ENCODE measurements at places on chromosomes 16 and 17.

DNA sequence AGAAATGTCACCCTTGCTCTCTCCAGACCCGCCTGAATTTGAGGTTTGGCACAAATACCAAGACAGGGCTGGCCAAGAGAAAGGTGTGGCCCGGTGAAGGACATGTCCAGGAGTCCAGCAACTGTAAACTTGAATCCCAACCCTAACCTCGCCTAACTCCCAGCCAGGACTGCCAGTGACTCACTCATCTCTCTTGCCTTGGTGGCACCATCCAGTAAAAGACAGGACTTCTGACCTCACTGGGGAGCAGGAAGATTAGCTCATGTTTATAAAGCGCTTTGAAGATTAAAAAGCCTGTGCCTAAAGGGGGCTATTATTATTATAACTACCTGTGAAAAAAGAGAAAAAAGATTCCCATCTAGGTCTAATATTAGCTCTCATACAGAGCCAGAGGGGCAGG is 335.3 kb downstream of the SOX9 start:
- no peak for DNase-seq

GRCh38 chr16:7456211-7456610 is 123.6 kb downstream of the RBFOX1 start:
- no peak for DNase-seq

- no peak for DNase-seq
Observed at GRCh38 chr17:1197379-1197778, 17.6 kb upstream of the ABR start.

DNA sequence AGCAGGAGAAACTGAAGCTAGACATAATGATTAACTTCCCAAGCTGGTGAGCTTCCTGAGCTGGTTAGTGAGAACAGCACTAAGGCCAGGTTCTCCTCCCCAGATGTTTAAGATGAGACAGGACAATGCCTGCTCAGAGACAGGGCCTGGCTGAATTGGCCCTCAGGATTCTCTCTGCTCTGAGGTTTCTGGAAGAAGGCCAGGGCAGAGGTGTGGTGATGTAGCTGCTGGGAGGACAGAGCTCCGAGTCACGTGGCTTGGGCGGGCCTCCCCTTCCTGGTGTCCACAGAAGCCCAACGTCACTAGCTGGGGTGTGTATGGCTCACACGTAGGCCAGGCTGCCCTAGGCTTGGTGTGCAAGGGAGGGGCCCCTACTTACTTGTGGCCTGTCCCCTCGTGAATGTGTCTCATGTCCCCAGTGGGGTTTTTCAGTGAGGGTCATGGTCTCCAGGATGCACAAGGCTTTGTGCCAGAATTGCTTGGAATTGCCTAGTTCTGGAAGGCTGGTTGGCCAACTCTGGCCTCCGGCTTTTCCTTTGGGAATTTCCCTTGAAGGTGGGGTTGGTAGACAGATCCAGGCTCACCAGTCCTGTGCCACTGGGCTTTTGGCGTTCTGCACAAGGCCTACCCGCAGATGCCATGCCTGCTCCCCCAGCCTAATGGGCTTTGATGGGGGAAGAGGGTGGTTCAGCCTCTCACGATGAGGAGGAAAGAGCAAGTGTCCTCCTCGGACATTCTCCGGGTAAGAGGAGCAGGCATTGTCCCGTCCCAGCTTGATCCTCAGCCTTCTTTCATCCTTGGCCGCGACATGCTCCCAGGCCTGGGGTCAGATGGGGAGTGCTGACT is 3.4 kb downstream of the NOD2 start:
- DNase-seq: no peak

GRCh38 chr17:71828182-71828596 is 292.6 kb upstream of the SOX9 start:
- DNase-seq: no peak

DNA sequence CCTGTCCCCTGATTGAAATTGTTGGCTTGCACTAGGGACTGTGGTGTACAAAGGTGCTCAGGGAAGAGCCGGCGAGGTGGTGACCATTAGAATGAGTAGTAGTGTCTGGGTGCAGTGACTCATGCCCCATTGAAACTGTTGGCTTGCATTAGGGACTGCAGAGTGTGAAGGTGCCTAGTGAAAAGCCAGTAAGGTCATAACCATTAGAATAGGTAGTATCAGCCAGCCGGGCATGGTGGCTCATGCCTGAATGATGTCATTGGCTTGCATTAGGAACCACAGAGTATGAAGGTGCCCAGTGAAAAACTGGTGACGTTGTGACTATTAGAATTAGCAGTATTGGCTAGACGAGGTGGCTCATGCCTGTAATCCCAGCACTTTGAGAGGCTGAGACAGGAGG is 78.9 kb downstream of the ABCC6 start:
- DNase-seq: no peak

DNA sequence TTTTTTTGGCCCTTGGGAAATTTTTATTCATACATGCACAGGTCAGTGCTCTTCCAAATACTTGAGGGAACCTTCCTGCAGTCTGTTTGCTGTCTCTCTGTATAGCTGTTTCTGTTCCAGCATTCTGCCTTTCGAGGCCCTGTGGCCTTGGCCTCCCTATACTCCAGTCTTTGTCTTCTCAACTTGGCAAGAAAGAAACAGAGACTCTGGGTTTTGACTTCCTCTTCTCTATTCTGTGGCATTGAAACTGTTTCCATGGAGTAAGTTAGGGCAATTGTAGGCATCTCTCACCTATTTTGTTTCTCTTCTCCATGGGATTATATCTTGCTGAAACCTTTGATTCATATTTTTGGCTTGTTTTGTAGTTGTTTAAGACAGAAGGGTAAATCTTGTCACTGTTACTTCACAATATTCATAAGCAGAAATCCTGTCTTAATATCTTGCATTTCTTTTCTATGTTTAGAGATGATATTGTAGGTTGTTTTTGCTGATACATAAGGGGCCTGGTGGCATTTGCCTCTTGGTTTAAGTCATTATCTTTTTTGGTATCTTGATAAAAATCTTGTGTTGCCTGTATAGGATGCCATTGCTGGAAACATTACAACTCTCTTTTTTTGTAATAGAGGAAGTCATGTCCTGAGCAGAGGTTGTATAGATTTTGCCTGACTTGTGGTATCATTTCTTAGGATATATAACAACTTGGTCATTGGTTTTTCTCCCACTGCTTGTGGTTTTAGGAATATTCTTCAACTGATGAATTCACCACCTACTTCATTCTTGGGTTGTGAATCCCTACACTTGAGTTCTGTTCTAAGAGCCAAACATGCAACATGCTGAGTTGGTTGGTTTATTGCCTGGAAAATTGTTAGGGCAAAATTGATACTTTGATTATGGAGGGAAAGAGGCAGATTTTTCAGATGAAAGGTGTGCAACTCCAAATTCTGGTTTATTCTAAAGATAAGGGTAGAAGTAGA is 168.6 kb downstream of the FTO start:
- DNase-seq: no peak

DNA sequence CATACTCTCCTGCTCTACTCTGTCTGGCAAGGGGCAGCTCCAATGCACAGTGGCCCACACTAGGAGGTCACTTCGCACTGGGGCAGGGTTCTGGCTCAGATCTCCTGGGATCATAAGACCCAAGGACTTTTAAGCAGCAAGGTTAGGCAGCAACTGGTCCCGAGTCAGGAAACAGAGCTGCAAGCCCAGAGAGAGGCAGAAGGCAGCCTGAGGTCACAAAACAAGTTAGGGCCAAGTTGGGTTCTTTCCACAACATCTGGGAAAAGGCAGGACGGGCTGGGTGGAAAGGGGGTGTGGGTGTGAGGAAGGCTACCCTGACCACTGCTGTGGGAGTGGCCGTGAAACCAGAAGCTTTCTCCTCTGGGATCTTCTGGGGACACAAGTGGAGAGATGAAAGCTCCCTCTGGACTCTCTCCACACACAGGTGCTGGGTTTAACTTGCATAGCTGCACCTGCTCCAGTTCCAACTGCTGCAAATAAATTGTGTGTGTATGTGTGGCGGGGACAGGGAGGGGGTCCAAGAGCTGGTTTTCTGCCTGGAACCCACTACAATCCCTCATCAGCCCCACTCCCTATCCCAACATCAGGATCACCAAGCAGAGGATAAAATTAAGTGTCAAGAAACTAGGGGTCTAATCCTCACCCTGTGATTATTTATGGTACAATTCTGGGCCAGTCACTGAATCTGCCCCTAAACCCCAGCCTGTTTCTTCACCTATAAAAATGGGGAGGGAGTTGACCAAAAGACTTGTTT is 8.0 kb upstream of the TSPOAP1 start:
- no peak for DNase-seq

- DNase-seq: peak; percentile 65
Observed at GRCh38 chr17:6473128-6473767, 29.0 kb downstream of the PIMREG start.

DNA sequence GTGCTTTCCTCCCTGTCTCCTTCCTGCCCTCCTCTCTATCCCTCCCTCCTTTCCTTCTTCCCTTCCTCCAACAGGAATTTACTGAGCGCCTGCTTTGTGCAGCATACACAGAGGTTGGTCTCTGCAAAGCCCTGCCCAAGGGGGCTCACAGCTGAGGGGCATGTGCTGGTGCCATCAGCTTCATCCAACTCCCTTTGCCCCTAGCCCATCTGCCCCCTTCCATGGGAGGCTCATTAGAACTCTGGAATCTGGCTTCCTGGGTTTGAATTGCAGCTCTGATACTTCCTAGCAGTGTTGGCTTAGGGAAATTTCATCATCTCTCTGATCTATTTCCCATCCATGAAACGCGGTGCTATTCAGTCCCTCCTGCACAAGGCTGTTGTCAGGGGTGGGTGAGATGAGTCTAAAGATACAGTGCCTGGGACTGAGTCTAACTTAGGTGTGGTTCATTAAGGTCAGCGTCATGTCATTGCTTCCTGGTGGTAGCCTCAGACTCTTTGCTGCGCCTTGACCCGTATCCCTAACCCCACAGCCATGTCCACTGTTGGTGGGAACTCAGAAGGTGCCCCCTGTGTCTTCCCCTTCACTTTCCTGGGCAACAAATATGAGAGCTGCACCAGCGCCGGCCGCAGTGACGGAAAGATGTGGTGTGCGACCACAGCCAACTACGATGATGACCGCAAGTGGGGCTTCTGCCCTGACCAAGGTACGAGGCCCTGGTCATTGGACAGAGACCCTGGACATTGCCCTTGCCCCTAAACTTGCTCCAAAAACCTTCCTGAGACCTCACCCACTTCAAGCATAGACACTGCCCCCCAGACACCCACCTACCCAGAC is 10.3 kb downstream of the MMP2 start:
- DNase-seq: no peak

GRCh38 chr17:16417896-16418684 is 2.7 kb downstream of the TRPV2 start:
- no peak for DNase-seq

DNA sequence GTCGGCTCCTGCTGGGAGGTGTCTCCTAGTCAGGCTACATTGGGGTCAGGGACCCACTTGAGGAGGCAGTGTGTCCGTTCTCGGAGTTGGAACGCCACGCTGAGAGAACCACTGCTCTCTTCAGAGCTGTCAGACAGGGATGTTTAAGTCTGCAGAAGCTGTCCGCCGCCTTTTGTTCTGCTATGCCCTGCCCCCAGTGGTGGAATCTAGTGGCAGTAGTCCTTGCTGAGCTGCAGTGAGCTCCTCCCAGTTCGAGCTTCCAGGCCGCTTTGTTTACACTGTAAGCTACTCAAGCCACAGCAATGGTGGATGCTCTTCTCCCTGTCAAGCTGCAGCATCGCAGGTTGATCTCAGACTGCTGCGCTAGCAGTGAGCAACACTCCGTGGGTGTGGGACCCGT is 36.0 kb downstream of the ITFG1 start:
- no peak for DNase-seq

DNA sequence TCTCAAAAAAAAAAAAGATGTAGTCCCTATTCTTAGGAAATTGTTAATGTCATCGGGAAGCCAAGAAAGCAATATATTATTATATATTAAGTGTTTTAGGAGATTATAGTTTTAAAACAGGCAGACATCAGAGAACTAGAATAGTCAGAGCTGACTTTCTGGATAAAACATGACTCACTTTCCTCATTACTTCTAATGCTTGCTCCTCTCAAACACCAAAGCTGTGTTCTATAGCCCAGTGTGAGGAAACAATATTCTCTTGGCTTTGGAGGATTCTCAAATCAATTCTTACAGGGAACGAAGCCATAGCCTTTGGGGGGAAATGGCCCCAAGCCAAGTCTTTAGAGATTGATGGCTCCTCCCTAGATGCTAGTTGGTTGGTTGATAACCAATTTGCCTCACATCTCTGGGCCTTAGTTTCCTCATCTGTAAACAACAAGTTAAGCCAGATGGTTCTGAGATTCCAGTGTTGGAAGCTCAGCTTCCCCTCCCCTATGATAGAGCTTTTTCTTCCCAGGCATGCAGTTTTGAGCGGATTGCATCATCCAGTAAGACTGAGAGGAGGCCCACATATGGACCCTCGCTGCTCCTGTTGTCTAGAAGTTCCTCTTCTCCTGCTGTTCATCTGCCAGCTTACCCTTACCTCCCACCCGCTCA is 12.4 kb downstream of the NMT1 start:
- DNase-seq: no peak

DNA sequence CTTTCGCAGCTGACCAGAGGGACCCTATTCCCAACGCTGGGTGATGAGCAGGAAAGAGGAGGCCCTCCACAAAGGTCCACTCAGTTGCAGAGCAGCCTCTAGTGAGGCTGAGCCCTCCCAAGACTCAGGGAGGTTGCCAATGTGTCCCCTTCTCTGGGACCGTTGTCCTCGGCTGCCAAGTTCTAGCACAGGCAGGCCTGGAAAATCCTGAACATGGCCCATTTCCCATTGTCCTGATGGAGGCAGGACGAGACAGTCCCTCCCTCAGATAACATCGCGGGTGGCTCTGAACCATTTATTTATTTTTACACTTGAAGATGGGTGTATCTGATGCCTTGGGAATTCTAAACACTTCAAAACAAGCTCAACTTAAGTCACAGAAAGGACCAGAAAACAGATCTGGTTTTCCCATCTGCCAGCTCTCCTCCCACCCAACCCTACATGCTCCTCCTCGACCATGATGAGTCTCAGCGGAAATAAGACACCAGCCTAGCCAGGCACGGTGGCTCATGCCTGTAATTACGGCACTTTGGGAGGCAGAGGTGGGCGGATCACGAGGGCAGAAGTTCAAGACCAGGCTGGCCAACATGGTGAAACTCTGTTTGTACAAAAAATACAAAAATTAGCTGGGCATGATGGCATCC is 12.8 kb downstream of the CDIP1 start:
- no peak for DNase-seq

DNA sequence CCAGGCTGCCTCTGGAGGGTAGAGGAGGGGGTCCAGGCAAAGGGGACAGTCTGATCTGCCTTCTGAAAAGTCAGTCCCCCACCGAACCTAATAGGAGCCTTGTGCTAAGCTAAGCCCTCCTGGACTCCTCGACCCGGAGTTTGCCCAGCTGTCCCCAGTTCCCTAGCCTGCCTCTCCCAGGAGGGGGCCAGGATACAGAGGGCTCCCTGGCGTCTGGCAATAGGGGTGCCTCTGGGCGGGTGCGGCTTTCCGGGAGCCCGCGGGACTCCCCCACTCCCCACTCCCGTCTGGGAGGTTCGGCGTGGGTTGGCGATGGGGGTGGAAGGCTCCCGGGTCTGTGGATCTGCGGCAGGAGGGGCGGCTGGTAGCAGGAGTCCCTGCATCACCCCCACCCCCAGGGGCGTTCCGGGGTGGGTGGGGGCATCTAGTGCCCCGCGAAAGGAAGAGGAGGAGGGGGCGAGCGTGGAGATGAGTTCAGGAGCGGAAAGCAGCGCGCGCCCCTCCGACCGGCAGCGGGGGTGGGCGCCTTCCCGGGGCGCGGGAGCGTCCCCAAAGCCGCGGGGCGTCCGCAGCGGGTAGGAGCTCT is 1.2 kb downstream of the GSG1L start:
- no peak for DNase-seq

- no peak for DNase-seq
Observed at GRCh38 chr16:17939122-17939536, 397.4 kb downstream of the NPIPA8 start.

All from memory B cell (primary cell).